ENCODE measurements at places on chromosomes 2 and 18.

DNA sequence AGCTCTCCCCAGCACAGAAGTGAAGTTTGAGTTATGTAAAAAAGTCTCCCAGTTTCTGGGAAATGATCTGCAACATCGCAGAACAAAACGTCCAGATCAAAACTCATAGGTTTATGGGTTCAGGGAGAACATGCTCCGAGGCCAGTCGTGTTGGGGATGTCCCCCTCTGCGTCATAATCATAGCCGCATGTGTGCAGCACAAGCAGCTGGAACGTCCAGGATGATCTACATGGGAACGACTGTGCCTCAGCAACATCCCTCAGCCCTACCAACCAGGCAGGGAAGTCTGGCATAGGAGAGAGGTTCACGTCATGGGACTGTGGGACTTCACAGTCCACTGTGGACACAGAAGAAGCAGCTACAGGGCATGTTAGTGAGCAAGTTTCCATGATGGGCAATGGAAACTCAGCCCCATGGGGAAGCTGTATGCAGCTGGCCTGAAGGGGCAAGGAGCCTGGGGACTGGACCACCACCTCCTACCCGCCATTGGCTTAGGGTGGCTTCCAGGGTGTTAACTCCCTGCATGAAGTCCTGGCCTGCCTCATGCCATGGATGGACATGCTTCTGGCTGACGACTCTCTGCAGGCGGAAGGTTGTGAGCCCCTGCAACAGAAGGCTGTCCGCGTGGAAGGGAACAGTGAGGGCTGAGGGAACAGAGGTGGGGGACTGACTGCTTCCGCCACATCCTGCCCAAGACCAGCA lies 96.9 kb downstream of the COPS8 start:
- no peak for DNase-seq

DNA sequence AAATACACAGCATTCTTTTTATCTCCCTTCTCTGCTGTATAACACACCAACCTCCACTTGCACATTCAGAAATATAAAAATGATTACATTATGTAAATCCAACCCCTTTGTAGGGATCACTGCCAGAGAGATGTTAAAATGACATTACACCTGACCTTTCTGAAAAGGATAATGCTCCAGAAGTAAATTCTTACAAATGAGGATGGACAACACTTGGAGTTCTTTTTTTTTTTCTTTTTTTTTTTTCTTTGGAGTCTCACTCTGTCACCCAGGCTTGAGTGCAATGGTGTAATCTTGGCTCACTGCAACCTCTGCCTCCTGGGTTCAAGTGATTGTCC lies 20.3 kb upstream of the AGFG1 start:
- DNase-seq = no peak

DNA sequence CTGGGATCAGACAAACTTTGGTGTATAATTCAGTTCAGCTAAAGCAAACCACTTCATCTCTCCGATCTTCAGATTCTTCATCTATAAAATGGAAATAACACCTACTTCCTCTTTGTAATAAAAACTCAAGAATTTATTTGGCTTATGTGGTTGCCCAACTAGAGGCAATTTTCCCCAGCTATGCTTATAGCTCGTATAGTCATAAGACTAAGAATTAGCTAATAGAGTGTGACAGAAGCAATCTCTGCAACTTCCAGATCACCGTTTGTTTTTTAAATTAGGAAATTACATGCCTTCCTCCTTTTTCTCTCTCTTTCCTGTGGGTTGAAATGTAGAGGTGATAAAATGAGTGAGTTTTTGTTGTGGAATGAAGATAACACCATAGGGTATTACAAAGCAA lies 35.3 kb upstream of the KCNF1 start:
- no peak for DNase-seq

DNA sequence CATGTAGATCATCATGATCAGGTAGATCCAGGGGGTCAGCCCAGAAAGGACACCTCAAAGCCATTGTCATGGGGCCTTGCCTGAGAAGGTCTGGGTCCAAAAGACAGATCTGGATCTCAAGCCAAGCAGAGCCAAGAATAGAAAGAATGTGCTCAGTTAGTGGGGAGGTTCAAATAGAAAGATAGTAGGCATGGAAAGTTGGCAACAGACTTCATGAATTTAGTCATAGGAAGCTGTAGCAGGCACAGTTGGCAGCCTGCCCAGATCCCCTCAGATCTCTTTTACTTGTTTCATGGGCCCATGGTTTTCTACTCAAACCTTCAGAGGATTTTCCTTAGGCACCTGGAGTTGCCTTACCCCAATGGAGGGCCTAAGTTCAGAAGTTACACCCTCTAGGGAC lies 767.0 kb downstream of the SLC4A3 start:
- DNase-seq = peak; percentile 11

- no peak for DNase-seq
These were observed 67.3 kb downstream of the CRACDL start for GRCh38 chr2:98868548-98869271.

DNA sequence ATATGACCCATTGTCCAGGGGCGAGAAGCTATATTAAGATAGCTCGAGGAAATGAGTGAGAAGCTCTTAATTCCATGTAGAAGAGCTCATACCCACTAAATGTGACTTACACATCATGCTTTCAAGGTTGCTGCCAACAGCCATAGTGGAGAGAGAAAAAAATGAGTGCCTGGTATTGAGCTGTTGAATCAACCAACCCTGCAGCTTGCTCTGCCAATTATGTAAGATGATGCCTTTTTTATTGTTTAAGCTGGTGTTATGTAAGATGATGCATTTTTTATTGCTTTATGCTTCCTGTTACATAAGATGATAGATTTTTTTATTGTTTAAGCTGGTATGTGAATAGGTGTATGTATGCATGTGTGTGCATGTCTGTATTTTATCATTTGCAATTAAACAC lies 228.2 kb downstream of the CCDC178 start:
- no peak for DNase-seq

DNA sequence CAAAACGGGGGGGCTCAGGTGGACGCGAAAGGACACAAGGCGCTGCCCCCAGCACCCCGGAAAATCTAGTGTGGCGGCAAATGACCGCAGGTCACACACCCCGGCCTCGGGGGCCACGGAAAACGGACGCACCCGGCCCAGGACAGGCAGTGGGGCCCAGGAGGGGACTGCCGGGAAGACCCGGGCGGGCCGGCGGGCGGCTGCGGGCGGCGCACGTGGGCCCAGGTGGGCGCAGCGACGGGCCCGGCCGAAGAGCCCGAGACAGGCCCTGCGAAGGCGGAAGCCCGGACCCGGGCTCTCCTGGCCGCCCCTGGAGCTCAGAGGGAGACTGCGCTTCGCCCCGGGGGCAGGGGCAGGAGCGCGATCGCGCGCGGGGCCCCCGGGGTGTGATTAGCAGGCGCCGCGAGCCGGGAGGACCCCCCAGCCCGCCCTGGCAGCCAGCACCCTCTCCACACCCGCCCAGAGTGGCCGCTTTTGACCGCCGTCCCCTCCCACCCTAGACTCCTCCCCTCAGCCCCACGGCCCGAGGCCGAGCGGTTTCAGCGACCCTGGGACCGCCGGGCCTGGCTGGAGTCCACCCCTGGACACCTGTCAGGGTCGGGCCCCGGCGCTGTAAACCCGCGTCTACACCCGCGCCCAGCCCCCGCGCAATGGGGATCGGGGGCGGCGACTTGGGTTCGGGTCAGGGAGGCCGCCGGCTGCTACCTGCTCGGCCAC lies 773 bp downstream of the MBP start:
- DNase-seq = no peak

GRCh38 chr2:2641541-2642410 lies 310.7 kb upstream of the MYT1L start:
- DNase-seq = no peak

DNA sequence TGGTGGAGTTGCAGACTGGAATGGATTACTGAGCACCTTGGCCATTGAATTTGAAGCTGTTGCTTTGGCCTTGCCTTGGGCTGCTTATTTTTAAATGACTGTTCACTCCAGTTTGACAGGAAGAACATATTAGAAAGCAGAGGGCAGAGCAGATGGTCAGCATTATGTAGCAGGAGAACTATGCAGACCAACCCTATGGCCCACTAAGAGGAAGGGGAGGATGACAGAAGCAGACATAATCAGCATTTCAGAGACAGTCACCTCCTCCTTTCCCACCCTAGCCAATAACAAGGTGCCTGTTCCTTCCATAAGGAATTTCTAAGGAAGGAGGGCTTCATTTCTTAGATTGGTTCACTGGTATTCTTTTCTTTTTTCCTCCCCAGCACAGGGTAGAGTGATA lies 2.4 kb downstream of the CHRNA1 start:
- no peak for DNase-seq

GRCh38 chr2:130805613-130806012 lies 31.1 kb upstream of the ARHGEF4 start:
- no peak for DNase-seq

DNA sequence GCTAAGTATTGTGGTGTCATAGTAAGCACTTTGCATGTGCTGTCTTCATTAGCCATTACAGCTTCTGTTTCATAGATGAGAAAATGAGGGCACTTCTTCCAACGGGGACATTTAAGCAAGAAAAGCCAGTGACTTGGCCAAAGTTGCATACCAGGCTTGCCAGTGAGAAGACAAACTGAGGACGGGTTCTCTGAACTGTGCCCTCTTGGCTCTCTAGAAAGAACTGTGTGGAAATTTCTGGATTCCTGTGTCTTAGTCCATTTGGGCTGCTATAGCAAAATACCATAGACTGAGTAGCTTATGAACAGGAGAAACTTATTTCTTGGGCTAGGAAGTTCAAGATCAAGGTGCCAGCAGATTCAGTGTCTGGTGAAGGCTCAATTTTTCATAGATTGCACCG lies 13.3 kb downstream of the CTIF start:
- no peak for DNase-seq

- DNase-seq = no peak
These were observed 97.1 kb downstream of the AQP4 start for GRCh38 chr18:26768385-26768784.

DNA sequence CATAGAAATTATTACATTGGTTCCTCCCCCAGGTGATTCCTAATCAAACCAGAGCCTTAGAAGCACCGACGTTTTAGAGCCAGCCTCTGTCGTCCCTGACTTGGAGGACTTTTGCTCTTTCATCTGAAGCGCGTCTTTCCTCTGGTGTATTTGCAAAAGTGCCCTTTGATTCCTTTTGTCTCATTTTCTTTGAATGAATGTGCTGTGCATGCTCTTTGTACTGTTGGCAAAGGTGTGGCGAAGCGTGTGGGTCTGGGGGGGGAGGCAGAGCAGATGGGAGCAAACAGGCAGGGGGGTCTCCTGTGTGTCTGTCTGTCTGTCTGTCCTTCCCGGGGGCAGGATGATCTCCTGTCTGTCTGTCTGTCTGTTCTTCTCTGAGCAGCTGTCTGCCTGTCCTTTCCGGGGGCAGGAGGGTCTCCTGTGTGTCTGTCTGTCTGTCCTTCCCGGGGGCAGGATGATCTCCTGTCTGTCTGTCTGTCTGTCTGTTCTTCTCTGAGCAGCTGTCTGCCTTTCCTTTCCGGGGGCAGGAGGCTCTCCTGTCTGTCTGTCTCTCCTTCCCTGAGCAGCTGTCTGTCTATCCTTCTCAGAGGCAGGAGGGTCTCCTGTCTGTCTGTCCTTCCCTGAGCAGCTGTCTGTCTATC lies 205.5 kb upstream of the MYT1L start:
- no peak for DNase-seq

- DNase-seq = no peak
These were observed 15.7 kb upstream of the GPR17 start for GRCh38 chr2:127630096-127630863.

DNA sequence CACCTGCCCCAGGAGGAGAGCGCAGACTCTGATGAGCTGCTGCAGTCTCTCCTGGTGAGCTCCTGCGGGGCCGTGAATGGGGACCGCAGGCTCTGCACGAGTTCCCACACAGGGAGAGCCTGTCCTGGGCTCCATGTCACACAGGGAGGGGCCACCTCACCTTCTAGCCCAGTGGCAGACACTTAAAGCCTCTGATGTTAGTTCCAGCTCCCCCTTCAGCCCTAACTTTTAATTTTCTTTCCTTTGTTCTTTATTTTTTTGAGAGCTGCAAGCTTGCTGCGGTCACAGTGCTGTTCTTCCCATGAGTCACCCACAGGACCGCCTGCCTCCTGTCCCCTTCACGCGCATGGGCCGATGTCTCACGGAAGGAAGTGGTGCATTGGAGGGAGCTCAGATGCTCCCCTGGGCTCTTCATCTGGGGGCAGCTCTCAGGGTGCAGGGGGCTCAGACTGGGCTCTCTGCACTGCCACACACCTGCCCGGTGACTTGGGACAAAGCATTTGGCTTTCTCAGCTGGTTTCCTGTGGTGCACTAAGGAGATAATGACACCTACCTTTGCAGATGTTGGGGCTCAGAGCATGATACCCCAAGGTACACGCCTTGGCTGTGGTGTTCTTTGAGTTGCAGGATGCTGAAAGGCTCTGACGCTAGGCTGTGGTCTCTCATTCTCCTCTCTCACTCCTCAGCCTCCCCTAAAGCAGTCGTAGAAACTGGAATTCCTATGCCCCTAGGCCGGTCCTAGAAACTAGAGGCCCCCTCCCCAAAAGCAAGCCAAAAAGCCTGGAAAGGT lies 37.2 kb upstream of the PXDN start:
- no peak for DNase-seq

DNA sequence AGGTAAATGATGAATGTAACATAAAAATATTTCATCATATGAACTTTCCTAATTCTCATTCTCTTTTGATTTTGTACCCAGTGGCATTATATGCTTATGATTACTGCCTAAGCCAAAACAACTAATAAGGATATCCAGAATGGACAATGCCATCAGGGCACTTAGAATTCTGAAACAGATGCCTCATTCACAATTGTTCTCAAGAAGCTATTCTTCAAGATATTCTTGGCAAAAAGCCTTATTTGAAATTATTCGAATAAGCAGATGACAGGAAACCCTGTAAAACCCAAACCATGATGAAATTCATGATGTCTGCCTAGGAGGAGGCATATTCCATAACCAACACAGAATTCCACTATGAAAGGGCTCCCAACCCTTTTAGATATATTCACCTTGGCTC lies 353.2 kb upstream of the TRIB2 start:
- DNase-seq = no peak

DNA sequence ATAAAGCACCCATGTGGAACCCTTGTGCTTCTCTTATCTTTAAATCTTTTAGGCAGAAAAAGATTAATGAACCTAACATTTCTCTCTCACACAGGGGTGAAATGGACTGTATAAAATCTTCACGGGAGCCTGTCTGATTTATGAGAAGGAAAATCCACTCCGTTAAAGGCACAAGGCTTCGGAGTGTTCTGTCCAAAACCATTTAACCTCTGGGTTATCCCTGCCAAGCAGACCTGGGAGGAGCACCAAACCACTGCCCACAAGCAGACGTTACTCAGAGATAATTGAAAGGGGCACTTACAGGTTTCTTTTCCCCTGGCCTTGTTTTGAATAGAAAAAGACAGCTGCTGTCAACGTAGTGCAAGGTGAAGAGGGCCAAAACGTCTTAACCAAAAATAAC lies 184.4 kb upstream of the DOK6 start:
- no peak for DNase-seq

- DNase-seq = no peak
These were observed 372.4 kb upstream of the SALL3 start for GRCh38 chr18:78607221-78607620.

GRCh38 chr18:72819050-72819449 lies 48.7 kb downstream of the NETO1 start:
- no peak for DNase-seq
